ENCODE measurements at places on chromosomes 13 and 19.

- no peak for DNase-seq
Observed at GRCh38 chr13:105311094-105311493, 1224.4 kb downstream of the EFNB2 start.

GRCh38 chr13:30159446-30159839 lies 147.9 kb downstream of the KATNAL1 start:
- DNase-seq: no peak

GRCh38 chr19:16141043-16141442 lies 2.4 kb upstream of the HSH2D start:
- DNase-seq: no peak

- DNase-seq: peak; percentile 43
Observed at GRCh38 chr13:64529874-64530485, 2700.2 kb downstream of the PCDH9 start.

- no peak for DNase-seq
Observed at GRCh38 chr13:31409678-31410356, 210.0 kb downstream of the B3GLCT start.

- no peak for DNase-seq
Observed at GRCh38 chr19:39147480-39147879, 21.9 kb downstream of the PAK4 start.

Measured in D341Med (cell line).